Tibial nerve (tissue), 4 donors: ENCODE measurements at places on chromosomes 5 and 9. TPM values are rescaled to one million over a fixed set of nuclear protein-coding genes. Genes with fewer than 3 reads are reported as not detected.
A peak's percentile ranks its signal among the peaks of the same experiment; 100 is the strongest.

GRCh38 chr9:8262625-8263622 lies 463.3 kb upstream of the DMAC1 start:
- no peak for DNase-seq

GRCh38 chr5:117805058-117805457 lies 1183.3 kb downstream of the DTWD2 start:
- DNase-seq, result no peak

DNA sequence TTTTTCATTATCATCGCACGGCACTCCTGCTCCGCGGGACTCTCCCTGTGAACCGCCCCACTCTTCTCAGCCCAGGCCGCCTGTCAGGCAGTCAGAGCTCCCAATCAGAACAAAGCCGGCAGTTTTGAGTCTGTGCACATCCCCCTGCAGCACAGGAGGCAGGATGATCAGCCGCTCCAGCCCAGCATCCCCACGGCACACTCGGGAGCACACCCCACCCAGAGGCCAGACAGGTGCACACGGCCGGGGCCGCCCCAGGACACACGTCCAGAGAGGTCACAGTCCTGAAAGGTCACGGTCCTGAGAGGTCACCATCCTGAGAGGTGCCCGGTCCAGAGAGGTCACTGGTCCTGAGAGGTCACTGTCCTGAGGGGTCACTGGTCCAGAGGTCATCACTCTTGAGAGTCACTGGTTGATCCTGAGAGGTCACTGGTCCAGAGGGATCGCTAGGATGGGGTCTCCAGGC lies 8.4 kb downstream of the TPPP start:
- no peak for DNase-seq

DNA sequence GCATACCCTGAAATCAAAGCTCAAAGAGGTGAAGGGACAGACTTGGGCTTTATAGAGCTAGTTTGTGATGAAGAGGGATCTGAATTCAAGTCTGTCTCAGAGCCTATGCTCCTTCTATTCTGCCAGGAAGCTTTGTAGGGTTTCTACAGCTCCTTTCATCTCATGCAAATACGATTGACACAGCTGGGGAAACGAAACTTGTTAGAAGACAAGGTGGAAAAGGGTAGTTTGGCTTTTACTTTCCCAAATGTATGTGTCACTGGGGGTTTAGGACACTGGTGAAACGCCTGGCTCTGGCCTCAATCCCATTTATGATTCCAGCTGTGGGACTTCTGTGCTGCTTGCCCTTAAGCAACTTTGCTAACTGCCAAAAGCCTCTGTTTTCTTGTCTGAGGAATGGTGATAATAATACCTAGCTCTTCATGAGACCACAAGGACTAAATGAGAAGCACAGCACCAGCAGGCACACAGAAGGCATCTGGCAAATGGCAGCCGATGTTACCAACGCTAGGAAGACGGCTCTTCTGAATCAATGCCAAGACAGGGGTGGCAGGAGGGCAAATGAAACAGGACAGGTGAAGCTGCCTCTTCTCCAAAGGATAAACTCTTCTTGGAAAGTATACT lies 70.3 kb upstream of the EQTN start:
- no peak for DNase-seq

- no peak for DNase-seq
Observed at GRCh38 chr9:97313243-97313642, 5.8 kb downstream of the CCDC180 start.

- DNase-seq, result no peak
Observed at GRCh38 chr5:143431789-143432188, 28.3 kb upstream of the NR3C1 start.

GRCh38 chr9:14428781-14429230 lies 114.9 kb upstream of the NFIB start:
- peak; percentile 58 for DNase-seq

DNA sequence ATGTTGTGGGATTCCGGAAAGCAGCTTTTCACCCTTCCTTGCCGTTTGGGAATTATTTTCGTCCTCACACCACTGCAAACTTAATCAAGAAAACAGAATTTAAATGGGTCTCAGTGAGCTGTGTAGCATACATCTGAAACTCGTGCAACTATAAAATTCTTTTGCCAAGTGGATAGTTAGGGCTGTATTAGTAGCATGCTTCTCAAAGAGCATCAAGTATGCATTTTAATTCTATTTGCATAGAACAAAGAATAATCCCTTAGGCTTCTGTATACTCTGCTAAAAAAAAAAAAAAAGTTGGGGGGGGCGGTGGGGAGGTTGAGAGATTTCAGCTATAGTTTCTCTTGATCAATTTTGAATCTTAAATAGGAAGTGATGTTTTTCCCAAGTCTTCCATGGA lies 11.8 kb upstream of the APBA1 start:
- no peak for DNase-seq

DNA sequence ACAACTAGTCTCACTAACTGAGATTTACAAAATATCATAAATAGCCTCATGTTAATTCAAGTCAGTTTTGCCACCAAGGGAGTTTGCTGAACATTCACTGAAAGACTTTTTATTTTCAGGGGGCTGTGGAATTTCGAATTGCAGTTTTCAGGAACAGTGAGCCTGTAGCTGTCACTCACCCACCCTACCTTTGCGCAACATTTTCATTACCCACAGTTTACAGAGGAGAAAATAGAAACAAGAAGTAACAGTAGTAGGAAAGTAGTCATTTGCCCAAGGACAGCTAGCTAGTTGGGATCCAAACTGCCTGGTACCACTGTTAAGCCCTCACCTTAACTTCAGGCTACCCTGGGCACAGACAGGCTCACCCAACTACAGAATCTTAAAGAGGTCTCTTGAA lies 154.1 kb downstream of the ADAMTS12 start:
- DNase-seq, result no peak

DNA sequence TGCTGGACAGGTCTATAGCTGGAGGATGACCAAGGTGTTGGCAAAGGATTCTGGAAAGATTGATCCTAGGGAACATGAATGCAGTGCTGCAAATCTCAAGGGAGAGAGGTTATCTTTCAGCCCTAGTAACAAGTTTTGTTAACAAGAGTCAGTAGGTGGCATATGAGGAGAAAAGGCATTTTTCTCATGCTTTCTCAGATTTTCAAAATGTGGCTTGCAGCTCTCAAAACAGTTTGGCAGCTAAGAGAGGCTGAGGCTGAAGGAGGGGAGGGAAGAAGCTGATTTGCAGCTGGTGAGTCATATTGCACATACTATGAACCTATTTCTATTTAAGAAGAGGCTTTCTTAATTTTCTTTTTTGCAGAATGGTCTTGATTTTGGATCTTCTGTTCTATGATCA lies 64.3 kb upstream of the PCA3 start:
- DNase-seq, result no peak

- no peak for DNase-seq
Observed at GRCh38 chr5:34499001-34499734, 157.0 kb upstream of the RAI14 start.

GRCh38 chr9:2317591-2317990 lies 302.4 kb downstream of the SMARCA2 start:
- no peak for DNase-seq

- DNase-seq, result no peak
Observed at GRCh38 chr9:113763429-113763828, 112.7 kb upstream of the ZNF618 start.

- DNase-seq, result peak; percentile 90
Observed at GRCh38 chr9:107425101-107426025, 64.2 kb downstream of the KLF4 start.

- DNase-seq, result no peak
Observed at GRCh38 chr9:19372567-19372966, 7.5 kb downstream of the RPS6 start.

- DNase-seq, result no peak
Observed at GRCh38 chr9:122122468-122122867, 29.4 kb upstream of the TTLL11 start.

DNA sequence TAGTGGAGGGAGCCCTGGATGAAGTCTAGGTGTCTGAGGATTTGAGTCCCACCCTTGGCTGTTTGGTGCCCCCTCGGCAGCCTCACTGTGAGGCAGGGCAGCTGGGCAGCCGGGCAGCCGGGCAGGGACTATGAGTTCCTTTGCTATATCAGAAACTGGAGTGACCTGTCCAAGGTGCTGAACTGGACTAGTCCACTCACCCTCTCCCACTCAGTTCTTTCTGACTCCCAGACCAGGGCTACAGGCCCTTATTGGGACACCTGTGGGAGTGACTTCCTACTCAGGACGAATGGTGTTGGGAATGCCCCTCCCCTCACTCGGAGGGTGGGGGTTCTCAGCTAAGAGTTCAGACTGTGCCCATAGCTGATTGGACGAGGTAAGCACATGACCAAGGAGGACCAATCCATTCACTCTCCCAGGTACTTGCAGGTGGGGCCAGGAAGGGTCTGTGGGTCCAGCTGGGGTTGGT lies 34.1 kb upstream of the RAPGEF1 start:
- DNase-seq, result no peak

- DNase-seq, result no peak
Observed at GRCh38 chr5:177290816-177291596, 12.5 kb downstream of the RAB24 start.

- no peak for DNase-seq
Observed at GRCh38 chr5:98934546-98934945, 5.7 kb upstream of the CHD1 start.

- no peak for DNase-seq
Observed at GRCh38 chr5:173973616-173973969, 15.4 kb upstream of the C5orf47 start.

DNA sequence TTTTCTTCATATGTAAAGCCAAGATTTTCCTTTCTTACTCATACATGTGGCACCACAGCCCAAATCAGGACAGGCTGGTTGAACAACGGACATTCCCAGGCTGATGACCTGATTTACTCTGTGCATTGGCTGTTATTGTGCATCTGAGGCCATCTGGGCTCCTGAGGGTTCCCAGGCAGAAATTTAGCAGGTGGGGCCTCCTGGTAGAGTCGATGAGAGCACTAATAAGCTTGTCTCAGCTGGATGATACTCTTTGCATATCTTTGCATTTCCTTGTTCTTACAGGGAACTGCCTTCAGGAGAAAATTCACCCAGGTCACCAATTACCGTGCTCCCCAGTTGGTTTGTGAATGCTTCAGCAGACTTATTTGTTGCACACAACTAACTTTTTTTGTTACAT lies 605.1 kb downstream of the ELAVL2 start:
- no peak for DNase-seq

GRCh38 chr9:89122949-89123348 lies 55.7 kb downstream of the SHC3 start:
- DNase-seq, result no peak

DNA sequence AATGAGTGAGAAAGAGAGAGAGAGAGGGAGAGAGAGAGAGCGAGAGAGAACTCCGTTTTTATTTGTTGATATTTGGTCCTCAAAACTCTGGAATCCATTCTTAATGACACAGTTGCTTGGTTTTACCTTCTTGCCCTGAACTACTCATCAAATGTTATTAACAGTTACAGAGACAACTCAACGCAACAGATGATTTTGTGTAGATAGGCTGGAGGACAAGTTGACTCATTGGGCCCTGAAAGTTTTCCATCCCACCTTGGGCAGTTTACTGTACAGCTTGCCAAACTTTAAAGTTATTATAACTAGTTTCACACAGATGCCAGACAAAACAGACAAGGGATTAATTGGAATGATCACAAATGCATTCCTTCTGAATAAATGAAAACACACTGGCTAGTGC lies 339.9 kb downstream of the ARL15 start:
- no peak for DNase-seq

DNA sequence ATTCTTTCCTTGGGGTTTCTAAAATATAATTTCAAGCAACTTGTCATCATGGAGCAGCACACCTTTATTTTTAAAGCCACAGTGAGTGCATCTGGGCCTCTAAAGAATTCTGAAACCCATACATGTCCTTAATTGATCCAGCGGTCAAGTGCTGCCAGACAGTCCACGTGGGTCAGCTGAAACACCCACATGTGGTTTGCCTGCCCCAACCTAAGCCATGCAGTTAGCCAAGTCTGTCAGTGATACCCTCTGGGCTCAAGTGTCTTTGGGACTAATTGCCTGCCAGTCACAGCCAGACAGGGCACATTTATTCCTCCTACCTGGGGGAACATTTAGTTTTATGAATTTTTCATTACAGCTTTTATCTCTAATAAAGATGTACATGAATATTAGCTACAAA lies 291.4 kb upstream of the SLC30A5 start:
- DNase-seq, result no peak

DNA sequence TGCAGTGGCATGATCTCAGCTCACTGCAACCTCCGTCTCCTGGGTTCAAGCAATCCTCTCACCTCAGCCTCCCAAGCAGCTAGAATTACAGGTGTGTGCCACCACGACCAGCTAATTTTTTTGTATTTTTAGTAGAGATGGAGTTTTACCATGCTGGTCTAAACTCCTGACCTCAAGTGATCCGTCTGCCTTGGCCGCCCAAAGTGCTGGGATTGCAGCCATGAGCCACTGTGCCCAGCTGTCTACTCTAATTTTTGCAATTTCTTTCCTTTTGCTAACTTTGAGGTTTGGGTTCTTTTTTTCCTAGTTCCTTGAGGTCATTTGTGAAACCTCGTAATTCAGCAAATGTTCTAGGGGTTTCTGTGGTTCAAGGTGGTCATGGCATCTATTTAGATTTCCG lies 63.7 kb upstream of the PRLR start:
- no peak for DNase-seq

- no peak for DNase-seq
Observed at GRCh38 chr5:157506066-157506590, 46.1 kb downstream of the NIPAL4 start.

GRCh38 chr5:87150630-87151029 lies 117.1 kb upstream of the RASA1 start:
- no peak for DNase-seq

- DNase-seq, result no peak
Observed at GRCh38 chr9:6845880-6846279, 88.1 kb downstream of the KDM4C start.

GRCh38 chr5:19301271-19301670 lies 686.7 kb downstream of the CDH18 start:
- no peak for DNase-seq

- DNase-seq, result no peak
Observed at GRCh38 chr5:72248410-72248981, 71.5 kb downstream of the MRPS27 start.

SPINK6 gene
- not detected for total RNA-seq

GKAP1 gene
- 13.1 TPM for total RNA-seq

HEMGN gene
- total RNA-seq, result not detected

FAM219A gene
- 15.5 TPM for total RNA-seq

IFNA21 gene
- total RNA-seq, result not detected

PRPF4 gene
- 12.6 TPM for total RNA-seq

CCL27 gene
- total RNA-seq, result not detected

MPDZ gene
- 83.5 TPM for total RNA-seq

SLC6A19 gene
- total RNA-seq, result not detected

ADCY2 gene
- total RNA-seq, result 8.8 TPM

DAB2 gene
- 73.6 TPM for total RNA-seq

TMEM174 gene
- total RNA-seq, result not detected

KCNV2 gene
- total RNA-seq, result not detected

DBH gene
- total RNA-seq, result 1.2 TPM
